ENCODE measurements at places on chromosomes 5 and 9.

DNA sequence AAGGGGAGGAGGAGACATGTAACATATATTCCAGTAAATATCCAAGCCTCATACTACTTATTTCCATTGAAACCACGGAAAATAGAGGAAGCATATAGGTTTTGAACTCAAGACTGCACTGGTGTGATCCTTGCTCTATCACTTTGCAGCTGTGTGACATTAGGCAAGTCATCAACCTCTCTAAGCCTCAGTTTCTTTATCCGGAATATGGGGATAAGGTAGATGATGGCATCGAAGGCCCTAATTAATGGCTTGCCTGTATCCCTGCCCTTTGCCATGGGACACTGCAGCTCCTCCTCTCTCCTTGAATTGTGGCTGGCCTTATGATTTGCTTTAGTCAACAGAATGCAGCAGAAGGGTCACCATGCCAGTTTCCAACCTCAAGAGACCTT, 6.9 kb downstream of the SHB start:
- no peak for DNase-seq

DNA sequence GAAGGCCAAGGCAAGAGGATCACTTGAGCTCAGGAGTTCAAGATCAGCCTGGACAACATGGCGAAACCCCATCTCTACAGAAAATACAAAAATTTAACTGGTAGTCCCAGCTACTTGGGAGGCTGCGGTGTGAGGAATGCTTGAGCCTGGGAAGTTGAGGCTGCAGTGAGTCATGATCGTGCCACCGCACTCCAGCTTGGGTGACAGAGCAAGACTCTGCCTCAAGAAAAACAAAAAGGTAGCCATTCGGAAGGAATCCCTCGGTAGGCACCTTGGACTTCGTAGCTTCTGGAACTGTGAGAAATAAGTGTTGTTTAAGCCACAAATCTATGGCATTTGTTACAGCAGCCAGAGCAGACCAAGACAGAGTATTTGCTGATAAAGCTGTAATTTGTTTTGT, 174.2 kb downstream of the DCP2 start:
- DNase-seq, result no peak

DNA sequence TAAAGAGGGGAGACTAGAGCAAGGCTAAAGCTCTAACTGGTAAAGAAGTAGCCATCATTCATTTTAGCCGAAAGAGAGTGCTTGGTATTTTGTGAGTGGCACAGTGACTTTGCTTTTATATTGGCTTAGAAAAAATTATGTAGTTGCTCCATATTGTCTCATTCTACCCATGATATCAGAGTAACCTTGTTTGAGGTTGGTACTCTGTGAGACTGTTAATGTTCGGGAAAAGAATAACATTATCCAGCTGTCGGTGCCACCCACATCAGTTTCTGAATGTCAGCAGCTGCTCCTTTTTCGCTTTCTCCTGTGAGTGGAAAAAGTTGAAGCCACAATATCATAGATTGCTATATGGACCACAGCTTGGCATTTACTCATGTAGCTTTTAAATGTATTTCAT, 376.4 kb upstream of the KCNN2 start:
- no peak for DNase-seq

GRCh38 chr5:61609840-61610677, 278.0 kb downstream of the ZSWIM6 start:
- DNase-seq, result no peak

- DNase-seq, result no peak
Observed at GRCh38 chr9:95077053-95077765, 240.3 kb downstream of the FANCC start.

GRCh38 chr9:137192859-137193258, 4.4 kb downstream of the SSNA1 start:
- no peak for DNase-seq

GRCh38 chr9:68492806-68493205, 47.9 kb downstream of the TMEM252 start:
- no peak for DNase-seq

- DNase-seq, result no peak
Observed at GRCh38 chr5:118506217-118506852, 482.0 kb downstream of the DTWD2 start.

GRCh38 chr9:137406876-137407589, 15.9 kb downstream of the EXD3 start:
- DNase-seq, result peak; percentile 63

GRCh38 chr5:85049020-85049419, 664.3 kb upstream of the EDIL3 start:
- DNase-seq, result no peak

DNA sequence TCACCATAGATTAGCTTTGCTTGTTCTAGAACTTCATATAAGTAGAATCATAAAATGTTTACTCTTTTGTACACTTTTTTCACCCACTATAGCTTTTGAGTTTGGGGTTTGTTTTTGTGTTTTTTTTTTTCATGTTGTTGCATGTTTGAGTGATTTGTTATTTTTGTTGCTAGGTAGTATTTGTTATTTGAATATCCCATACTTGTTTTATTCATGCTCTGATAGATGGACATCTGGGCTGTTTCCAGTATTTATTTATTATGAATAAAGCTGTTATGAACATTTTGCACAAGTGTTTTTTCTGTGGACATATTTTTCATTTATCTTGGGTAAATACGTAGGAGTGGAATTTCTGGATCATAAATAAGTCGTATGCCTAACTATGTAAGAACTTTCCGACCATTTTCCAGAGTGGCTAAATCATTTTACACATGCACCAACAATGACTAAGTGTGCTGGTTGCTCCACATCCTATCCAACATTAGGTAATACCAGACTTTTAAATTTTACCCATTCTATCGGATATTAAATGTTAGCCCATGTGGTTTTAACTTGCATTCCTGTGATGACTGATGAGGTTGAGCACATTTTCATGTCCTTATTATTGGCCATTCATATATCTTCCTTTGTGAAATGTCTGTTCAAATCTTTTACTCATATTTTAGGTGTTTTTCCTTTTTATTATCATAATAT, 69.1 kb upstream of the NR4A3 start:
- no peak for DNase-seq

DNA sequence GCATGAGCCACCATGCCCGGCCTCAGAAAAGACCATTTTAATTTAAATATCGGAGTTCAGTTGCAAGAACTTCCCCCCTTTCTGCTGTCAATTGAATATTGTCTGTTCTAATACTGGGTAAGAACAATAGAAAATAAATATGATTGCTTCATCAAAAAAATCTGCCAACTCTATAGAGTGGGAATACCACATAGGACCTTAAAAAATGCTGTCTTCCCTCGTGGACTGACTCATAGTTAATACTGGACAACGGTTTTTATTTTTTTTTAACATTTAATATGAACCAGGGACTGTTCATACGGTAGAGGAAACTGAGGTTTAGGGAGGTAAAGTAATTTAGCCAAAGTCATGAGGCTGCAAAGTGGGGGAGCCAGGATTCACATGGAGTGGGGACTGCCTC, 9.7 kb downstream of the ZNF462 start:
- no peak for DNase-seq

DNA sequence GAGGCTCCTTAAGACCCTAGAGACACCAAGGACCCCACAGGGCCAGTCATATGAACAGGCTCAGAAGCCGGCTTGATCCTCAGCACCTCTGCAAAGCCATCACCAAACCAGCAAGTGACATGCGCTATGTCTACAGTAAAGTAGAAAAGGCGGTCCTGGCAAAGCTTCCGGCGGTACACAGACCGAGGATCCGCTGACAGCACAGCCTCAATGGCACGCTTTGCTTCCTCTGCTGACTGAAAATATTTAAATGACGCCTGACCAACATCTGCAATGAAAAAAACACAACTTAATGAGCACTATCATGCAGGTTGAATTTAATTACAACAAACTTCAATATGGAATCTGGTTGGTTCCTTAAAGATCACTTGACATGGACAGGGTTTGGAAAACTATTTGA, 17.6 kb downstream of the TRMO start:
- no peak for DNase-seq

DNA sequence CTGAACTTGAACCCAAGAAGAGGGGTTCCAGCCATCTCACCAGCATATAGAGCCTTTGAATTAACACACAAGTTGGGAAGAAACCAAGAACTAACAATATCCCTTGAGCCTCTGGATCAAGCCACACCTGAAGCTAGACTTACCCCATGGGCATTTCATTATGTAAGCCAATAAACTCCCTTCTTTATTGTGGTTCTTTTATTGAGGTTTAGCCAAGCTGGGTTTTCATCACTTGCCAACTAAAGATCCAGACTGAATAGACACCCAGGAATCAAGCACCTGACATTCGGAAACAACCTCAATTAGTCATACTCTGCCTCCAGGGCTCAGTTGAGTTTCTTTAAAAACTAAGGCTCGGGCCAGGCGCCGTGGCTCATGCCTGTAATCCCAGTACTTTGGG, 226.7 kb downstream of the AGTPBP1 start:
- no peak for DNase-seq

GRCh38 chr9:137352511-137353222, 50.6 kb upstream of the NRARP start:
- DNase-seq, result no peak

DNA sequence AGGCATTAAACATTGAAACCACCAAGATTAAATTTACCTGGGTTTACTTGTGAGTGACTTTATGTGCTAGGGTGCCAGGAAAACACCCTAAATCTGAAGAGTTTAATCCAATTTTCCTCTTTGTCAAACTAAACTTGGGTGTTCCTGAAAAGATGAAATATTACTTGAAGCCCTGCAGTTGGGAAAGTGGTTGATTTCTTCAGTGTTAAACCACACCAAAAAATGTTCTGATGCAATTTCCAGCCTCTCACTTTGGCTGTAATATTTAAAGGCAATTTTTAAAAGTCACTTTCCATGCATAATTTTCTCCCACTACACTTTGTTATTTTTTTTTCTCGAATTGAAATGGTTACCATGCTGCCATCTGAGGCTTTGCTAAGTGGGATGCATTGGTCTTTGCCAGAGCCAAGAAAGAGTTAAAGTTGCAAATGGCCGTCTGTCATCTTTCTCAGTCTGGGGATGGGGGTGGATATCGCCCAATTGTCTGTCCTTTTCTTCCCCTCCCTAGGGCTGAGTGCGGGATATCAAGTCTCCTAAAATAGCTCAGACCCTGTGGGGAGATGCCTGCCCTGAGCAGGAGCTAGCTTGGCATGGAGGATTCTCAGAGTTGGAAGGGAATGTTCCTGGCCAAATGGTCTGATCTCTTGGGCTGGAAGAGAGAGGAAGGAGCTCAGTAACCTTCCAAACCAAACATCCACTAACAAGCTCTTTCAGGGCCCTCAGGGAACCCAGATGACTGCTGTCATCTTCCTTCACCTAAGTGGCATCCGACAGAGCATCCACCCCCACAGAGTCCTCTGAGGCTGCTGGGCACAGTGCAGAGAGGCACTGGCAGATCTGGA, 13.6 kb upstream of the SHB start:
- DNase-seq, result no peak

DNA sequence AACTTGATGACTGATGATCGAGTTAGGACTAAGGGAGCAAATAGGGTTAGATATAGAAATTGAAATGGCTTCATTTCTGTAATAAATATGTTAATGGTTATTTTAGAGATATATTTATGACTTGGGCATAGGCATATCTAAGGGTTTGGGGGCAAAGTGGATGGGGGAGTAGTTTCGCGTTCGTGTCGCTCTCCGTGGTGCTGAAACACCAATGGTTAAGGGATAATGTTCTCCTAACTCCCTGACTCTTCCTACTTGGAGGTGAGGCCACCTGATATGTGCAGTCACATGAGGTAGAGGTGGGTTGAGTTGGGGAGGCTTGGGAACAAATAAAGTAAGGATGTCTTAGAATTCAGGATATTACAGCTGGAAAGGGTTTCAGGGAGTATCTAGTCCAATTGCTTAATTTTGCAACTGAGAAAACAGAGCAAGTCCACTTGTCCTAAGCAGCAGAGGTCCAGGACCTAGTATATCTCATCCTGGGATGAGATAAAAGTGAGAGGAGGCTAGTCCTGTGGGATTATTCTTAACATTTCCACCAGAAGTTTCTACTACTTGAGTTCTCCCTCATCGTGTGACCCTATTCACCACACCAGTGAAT, 44.0 kb upstream of the MAP1B start:
- DNase-seq, result peak; percentile 50

GRCh38 chr9:123380852-123381705, 25.1 kb downstream of the CRB2 start:
- no peak for DNase-seq

- DNase-seq, result no peak
Observed at GRCh38 chr5:107300721-107301327, 369.9 kb downstream of the EFNA5 start.

DNA sequence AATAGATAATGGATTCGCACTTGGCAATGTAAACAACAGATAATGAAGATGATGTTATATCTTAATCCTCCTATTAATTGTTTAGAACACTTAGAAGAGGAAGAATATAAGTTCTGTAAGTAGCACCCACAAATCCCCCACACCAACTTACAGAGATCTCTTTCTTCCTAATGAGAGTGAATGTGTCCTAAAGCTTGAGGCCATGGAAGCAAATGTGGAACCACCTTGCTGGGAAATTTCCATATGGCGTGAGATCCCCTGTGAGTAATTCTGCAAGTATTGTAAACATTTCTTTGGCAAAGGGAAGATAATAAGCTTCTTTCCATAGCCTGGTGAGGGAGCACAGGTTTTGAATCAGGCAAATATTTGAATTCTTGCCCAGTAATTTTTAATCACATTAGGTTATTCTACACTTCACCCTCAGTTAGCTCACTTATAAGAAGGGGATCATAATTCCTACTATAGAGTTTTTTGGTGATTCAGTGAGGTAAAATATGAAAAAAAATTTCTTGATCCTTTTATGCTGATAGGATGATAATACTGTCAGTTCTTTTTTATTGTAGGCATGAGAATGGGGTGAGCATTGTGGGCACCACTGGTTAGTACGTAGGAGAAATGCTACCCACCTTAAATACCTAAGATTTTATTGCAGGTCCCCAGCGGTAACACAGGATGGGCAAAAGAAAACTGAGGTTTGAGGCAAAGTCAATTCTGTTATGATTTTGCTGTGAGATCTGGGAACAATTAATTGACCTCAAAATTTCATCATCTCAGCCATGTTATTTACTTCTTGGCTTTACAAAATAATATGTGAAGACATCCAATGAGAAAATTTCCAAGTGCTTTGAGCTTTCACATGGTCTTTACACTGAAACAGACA, 574.8 kb downstream of the PSAT1 start:
- no peak for DNase-seq

- no peak for DNase-seq
Observed at GRCh38 chr5:23405316-23406068, 101.9 kb upstream of the PRDM9 start.

DNA sequence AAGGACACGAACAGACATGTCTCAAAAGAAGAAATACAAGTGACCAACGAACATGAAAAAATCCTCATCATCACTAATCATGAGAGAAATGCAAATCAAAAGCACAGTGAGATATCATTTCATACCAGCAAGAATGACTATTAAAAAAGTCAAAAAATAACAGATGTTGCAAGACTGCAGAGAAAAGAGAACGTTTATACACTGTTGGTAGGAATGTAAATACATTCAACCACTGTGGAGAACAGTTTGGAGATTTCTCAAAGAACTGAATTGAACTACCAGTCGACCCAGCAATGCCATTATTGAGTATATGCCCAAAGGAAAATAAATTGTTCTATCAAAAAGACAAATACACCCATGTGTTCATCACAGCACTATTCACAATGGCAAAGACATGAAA, 45.7 kb downstream of the FXN start:
- DNase-seq, result no peak

- no peak for DNase-seq
Observed at GRCh38 chr5:10423022-10423421, 18.7 kb upstream of the ROPN1L start.
